ENCODE measurements at places on chromosomes 5 and 9.

DNA sequence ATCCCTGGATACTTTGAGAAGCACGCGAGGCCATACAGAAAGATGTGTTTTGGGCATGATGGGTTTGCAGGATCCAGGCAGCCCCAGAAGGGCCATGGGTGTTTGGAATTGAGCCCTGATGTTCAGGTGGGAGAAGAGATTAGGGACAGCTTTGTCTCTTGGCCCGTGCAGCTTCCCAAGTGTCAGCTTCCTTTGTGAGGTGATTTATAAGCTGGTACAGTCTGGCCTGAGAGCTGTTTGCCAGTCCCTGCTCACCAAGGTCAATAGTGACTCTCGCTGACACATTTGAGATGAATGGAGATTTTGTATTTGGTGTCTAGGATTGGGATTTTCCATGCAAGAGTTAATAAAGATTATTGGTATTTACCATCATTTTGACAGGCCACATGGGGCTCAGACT, 165.9 kb downstream of the ICE1 start:
- no peak for DNase-seq

DNA sequence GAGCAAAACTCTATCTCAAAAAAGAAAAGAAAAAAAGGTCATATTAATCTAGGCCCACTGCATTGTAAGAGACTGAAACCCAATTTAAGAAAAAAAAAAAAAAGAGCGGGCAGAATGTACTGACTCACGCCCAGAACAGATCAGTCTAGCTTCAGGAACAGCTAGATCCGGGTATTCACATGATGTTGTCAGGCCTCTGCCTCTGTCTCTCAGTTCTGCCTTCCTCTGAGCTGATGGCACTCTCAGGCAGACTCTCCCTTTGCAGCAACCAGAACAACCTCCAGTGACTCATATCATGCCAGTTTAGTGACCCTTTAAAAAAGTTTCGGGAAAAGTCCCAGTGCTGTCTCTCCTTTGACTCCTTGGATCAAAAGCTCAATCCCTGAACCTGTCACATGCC, 53.0 kb downstream of the NEURL1B start:
- no peak for DNase-seq

DNA sequence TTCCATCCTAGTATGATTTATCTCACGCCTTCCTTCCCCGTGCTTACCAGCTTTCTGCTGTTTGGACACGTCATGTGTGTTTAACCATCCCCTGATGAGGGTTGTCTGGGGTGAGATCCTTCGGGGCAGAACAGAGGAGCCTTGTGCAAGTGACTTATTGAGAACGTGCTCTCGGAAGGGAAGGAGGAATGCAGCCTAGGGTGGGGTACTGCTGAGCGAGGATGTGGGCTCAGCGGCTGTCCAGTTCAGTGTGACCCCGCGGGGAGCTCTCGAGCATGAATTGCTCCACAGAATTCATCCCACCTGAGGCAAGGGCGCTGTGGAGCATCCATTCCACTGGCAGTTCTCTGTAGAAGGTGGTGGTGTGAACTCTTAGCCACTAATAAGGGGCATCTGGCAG, 4.0 kb downstream of the MYOZ3 start:
- no peak for DNase-seq

GRCh38 chr9:105157171-105157583, 87.3 kb upstream of the SLC44A1 start:
- DNase-seq = peak; percentile 91

GRCh38 chr5:100905259-100905914, 2.3 kb upstream of the ST8SIA4 start:
- DNase-seq = no peak

DNA sequence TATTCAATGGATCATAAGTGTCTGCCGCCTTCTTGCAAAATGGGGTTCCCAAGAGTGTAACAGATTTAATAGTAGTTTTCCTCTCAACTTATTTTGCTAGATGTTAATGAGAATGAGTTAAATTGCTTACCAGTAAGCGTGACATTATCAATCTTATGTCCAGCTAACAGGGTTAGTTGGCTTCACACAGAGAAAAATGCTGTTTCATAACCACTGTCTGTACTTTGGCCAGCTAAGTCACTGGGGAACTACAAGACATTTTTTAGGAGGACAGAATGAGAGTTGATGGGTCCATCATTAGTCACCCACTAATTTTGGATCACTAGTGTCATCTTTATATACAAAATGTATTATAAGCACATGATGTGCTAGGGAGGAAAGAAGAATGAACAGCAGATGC, 1.4 kb downstream of the CDC37L1 start:
- peak; percentile 41 for DNase-seq

DNA sequence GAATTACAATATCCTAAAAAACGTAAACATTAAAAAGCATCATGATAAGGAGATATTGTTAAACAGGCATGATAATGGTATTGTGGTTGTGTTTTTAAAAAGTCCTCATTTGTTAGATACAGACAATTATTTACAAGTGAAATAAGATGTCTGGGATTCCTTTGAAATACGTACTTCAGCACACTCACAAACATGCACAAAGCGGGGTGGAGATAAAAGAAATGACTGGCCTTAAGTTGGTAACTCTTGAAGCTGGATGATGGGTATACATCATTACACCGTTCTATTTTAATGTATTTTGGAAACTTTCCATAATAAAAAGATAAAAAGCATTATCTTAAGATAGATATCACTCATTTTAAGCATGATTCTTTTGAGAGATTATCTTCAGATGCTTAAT, 1.0 kb downstream of the FAM200C start:
- peak; percentile 26 for DNase-seq

GRCh38 chr5:116456036-116456435, 118.6 kb downstream of the SEMA6A start:
- DNase-seq = no peak

- DNase-seq = peak; percentile 67
Measured at GRCh38 chr5:38453506-38453905, 102.9 kb downstream of the LIFR start.

- DNase-seq = no peak
Measured at GRCh38 chr5:129770024-129770820, 22.3 kb downstream of the MINAR2 start.

GRCh38 chr5:35360671-35361070, 130.4 kb upstream of the PRLR start:
- no peak for DNase-seq

DNA sequence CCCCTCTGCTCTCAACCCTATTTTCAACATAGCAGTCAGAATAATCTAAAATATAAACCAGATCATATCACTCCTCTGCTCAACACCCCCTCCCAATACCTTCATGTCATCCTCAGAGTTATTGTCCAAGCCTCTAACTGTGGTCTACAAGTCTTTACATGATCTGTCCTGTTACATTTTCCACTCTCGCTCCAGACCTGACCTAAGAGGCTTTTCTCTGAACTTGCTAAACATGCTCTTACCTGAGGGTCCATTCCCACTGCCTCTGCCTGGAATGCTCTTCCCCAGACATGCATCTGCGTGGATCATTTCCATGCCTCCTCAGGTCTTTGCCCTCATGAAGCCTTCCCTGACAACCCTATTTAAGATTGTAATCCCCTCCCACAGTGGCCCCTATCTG, 12.0 kb downstream of the NIPSNAP3B start:
- no peak for DNase-seq
